T-helper 2 cell treated with Interferon-gamma antibody and Interleukin-4, amounts not matched to agents 5 μg/mL and 100 μg/mL, for 36 hours (primary cell): ENCODE measurements at places on chromosomes 3 and 15.

GRCh38 chr15:74173380-74174218 is at the start of gene ISLR:
Gene ISLR, plus strand, starts transcription at chr15:74173710. Its CDS starts 1,149 bp downstream, at chr15:74174859.
- H3K4me1 ChIP-seq: no peaks in the 10 kb centered on the region
- no peaks in the 10 kb centered on the region for H3K36me3 ChIP-seq
- H3K27me3 ChIP-seq: peaks cover 2% of the 10 kb centered on the region
- H3K27ac ChIP-seq: no peak within 1 kb of the TSS
- H3K4me3 ChIP-seq: no peak within 1 kb of the TSS

GRCh38 chr3:107446706-107447105 is 69.5 kb downstream of the CCDC54 start:
- no peak for DNase-seq
- H3K27ac ChIP-seq: no peak overlapping the region
- no peaks in the 10 kb centered on the region for H3K4me1 ChIP-seq
- H3K36me3 ChIP-seq: no peaks in the 10 kb centered on the region
- no peak overlapping the region for H3K4me3 ChIP-seq

DNA sequence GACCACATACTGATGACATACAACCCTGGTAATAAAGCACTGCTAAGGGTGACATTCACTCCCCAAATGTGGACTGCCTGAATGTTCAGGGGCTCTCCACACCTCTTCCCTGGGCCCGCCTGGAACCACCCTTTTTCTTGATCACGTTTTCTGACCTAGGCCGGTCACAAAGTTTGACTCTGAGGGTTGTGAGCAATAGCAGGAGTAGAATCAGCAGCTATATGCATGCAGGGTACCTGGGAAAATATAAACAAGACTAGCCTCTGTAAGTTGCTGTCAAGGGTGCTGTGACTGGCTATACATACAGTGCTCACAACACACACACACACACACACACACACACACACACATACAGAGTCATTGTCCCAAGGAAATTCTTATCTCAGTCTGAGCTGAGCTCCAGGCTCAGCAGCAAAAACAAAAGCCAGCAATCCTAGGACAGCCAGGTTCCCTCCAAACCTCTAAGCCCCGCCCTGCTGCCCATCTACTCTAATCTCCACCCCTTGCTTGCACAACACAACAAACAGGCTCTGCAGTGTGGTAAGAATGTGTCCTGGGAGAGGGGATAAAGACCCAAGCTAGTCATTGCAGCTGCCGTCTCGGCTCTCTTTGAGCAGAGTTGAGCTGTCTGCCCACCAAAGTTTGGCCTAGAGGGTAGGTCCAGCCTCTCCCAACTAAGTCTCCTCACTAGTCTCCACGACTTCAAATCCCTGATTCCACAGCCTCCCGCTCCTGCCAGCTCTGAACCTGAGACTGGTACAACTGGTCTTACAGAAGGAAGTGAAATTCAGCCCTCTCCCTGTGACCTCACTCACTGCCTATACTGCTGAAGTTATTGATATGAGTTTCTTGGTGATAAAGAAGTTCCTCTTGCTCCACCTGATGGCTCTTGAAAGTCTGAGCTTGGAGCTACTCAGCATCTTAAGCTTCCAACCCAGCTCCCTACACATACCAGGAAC is 2.2 kb downstream of the BMF start:
- H3K36me3 ChIP-seq: peaks cover 5% of the 10 kb centered on the region
- H3K4me3 ChIP-seq: peak overlapping the region; percentile 70
- H3K27ac ChIP-seq: peak overlapping the region; percentile 88
- H3K4me1 ChIP-seq: peaks cover 58% of the 10 kb centered on the region

DNA sequence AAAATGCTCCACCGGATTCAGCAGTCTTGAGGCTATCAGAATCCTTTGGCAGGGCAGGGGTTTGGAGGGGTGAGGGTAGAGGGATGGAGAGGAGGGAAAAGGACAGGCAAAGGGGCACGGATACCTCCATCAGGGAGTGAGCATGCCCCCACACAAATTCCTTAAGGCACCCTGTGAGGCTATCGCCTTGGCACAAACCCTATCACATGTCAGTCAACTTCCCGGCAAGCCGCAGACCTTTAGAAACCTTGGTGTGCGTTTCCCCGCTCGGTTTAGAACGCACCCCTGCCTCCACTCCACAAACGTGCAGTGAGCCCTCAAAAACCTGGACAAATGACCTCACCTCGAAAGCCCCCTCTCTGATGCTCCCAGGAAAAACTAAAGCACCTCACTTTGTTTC is 422 bp upstream of the SETMAR start:
- peaks cover 20% of the 10 kb centered on the region for H3K4me1 ChIP-seq
- H3K27ac ChIP-seq: peak overlapping the region; percentile 96
- DNase-seq: no peak
- peak overlapping the region; percentile 95 for H3K4me3 ChIP-seq

DNA sequence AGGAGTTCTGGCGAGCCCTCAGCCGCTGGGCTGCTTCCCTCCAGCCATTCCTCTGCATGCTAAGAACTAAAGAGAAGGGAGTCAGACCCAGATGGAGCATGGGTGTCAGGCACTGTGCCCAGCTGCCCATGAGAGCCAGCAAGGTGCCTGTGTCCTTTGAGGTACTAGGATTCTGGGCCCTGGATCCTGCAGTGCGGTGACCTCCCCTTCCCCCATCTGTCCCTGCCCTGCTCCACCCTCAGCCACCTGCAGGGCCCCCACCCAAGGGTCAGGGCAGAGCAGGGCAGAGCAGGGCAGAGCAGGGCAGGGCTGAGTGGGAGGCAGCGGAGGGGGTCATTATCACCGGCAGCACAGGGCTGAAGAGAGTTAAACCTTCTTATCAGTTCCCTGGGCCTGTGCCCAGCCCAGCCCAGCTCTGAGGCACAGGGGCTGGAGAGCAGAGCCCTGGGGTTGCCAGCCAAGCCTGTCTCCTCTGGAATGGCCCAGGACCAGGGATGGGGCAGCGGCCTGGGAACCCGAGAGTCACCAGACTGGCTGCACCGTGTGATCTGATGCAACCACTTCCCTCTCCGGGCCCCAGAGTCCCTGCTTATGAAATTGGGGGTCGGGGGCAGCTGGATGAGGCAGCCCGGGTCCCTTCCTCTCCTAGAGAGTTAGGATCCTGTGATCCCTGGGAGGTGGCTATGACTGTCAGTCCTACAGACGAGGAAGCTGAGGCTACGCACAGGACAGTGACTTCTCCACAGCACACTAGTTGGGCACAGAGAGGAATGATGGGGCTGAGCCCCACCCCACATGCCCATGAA is 17.3 kb downstream of the ZDHHC19 start:
- no peak for DNase-seq
- H3K4me3 ChIP-seq: no peak overlapping the region
- no peaks in the 10 kb centered on the region for H3K36me3 ChIP-seq
- H3K4me1 ChIP-seq: peaks cover 28% of the 10 kb centered on the region
- H3K27me3 ChIP-seq: no peaks in the 10 kb centered on the region
- peak overlapping the region; percentile 94 for H3K27ac ChIP-seq

DNA sequence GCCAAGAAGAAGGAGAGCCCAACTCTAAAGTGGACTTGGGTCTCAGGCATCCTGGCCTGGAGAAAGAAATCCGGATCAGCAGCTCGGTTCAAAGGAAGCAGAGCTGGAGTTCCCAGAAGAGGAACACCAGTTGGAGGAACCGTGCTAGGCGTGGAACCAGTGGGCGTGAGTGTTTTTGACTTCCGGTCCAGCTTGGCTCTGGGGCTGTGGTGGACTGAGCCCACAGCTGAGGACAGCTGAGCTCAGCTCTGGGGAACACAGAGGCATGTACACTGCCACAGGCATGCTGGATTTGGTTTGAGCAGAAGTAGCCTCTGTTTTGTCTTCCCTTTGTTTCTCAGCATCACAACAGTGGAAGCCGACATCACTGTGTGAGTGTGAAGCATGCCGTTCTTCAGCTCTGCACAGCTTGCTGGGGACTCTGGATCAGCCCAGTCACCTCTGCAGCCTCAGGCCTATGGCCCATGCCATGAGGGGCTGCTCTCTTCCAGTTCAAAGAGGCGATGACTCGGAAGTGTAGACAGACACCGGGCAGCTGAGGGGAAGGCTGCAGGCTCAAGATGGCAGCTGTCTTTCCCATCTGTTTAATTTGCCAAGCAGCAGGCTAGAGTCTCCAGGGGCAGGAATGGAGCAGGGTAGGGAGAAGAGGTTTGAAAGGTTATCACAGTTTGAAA is 185.8 kb upstream of the UBE3A start:
- H3K4me3 ChIP-seq: no peak overlapping the region
- H3K4me1 ChIP-seq: no peaks in the 10 kb centered on the region
- no peak overlapping the region for H3K27ac ChIP-seq
- H3K27me3 ChIP-seq: no peaks in the 10 kb centered on the region
- no peak for DNase-seq

DNA sequence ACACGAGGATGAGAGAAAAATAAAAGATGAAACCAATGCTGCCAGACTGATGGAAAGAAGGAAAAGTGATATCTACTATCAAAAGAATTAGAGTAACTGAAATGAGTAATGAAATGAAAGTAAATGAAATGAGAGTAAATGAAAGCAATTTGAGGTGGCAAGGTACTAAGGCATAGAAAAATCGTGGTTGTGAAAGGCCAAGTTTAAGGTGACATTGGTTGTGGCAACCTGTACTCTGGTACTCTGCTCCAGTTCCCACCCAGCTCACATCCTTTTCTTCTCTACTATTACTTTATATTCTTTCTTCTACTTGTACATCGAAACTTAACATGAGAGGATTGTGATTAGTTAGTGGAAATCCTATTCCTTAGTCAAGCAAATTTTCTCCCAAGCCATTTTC is 10.1 kb downstream of the RFX7 start:
- no peak overlapping the region for H3K4me3 ChIP-seq
- peaks cover 94% of the 10 kb centered on the region for H3K36me3 ChIP-seq
- H3K27ac ChIP-seq: no peak overlapping the region
- no peak for DNase-seq
- H3K27me3 ChIP-seq: no peaks in the 10 kb centered on the region
- H3K4me1 ChIP-seq: peaks cover 19% of the 10 kb centered on the region

DNA sequence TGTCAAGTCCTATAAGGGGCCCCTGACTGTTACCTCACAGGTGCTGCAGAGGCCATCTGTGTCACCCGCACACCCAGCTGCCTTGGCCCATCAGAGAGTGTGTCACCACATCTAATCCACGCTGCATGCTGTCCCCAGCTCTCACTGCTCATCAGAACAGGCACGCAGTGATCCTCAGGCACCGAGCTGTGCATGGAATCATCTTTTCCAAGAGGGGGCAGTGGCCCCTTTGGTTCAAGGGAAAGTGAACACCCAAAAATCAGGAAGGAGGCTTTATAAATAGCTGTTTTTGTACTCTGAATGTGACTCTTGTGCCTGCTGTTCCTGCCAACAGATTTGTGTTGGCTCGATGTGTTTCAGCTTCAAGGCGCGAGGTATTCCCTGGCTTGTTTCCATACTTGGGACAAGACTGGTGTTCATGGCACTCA is 110.3 kb upstream of the ETV5 start:
- no peaks in the 10 kb centered on the region for H3K36me3 ChIP-seq
- H3K27me3 ChIP-seq: peaks cover 47% of the 10 kb centered on the region

GRCh38 chr3:134880431-134880830 is 85.4 kb downstream of the EPHB1 start:
- no peak overlapping the region for H3K4me3 ChIP-seq
- no peak for DNase-seq
- H3K27ac ChIP-seq: no peak overlapping the region
- H3K36me3 ChIP-seq: no peaks in the 10 kb centered on the region
- H3K27me3 ChIP-seq: no peaks in the 10 kb centered on the region

DNA sequence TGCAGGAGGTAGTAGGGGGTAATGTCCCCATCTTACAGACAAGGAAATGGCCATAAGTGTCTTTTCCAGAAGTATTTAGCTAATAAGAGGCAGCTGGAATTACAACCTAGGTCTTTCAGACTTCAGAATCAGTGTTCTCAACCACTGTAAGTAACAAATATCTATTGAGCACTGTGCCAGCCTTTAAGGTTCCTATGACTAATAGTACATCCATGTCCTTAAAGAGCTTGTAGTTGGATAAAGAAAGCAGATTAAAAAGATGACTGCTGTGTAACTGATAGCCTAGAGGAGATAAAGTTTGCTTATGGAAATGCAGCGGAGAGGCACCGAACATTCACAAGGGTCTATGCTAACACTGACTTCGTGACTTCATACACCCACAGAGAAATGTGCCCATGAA is 136.0 kb downstream of the KCNMB2 start:
- no peaks in the 10 kb centered on the region for H3K27me3 ChIP-seq
- no peaks in the 10 kb centered on the region for H3K36me3 ChIP-seq
- DNase-seq: no peak
- H3K27ac ChIP-seq: no peak overlapping the region
- peaks cover 3% of the 10 kb centered on the region for H3K4me1 ChIP-seq
- no peak overlapping the region for H3K4me3 ChIP-seq

DNA sequence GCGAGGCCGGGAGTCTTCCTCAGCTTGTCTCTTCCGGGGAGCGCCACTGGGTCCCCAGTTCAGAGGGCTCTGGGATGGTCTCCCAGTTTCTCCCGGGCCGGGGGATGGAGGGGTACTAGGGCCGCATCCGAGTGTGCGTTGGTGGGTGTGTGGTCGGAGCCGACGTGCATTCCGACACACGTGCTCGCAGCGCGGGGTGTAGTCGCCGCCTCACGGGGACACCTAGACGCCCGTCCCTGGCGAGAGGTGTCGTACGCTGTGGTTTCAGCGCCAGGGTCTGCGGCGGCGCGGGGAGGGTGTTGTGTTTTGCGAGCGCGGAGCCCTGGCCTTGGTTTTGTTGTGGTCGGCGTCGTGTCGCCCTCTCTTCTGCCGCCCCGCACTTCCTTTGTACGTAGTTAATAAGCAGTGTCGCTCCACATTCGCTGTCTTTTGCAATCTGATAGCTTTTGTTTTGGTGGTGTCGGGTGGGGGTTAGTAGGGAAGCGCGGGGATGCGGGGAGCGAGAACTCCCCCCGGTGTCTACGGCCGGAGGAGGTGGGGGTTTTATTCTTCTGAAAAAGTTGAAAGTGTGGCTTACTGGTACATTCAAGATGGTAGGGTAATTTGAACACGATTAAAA is 2.2 kb downstream of the IGF1R start:
- H3K36me3 ChIP-seq: no peaks in the 10 kb centered on the region
- peaks cover 48% of the 10 kb centered on the region for H3K27me3 ChIP-seq
- peaks cover 38% of the 10 kb centered on the region for H3K4me1 ChIP-seq

- peak overlapping the region; percentile 96 for H3K4me3 ChIP-seq
- peaks cover 18% of the 10 kb centered on the region for H3K4me1 ChIP-seq
- no peak for DNase-seq
- H3K27ac ChIP-seq: peak overlapping the region; percentile 89
- peaks cover 2% of the 10 kb centered on the region for H3K27me3 ChIP-seq
These were observed 778 bp downstream of the MTMR10 start for GRCh38 chr15:30990446-30991254.

DNA sequence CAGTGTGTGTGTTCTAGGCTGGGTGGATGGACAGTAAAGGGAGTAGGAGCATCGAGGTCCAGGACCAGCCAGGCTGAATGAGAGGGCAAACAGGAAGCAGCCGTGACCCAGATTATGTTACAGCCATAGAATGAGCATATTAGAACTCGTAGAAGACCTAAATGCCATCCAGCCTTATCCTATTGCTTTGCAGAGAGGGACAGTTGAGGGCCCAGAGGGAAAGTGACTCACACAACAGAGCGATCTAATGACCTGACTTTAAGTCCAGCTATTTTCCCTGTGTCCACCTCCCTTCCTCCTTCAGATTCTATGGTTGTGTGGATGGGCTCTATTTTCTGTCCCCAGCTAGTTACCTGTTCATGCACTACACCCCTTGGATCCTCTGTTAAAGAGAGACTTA is 634.1 kb upstream of the TBL1XR1 start:
- DNase-seq: no peak
- H3K27me3 ChIP-seq: no peaks in the 10 kb centered on the region
- no peaks in the 10 kb centered on the region for H3K36me3 ChIP-seq
- no peak overlapping the region for H3K27ac ChIP-seq

GRCh38 chr15:49669288-49669687 is 48.4 kb downstream of the DTWD1 start:
- no peaks in the 10 kb centered on the region for H3K36me3 ChIP-seq
- H3K4me1 ChIP-seq: no peaks in the 10 kb centered on the region
- peaks cover 6% of the 10 kb centered on the region for H3K27me3 ChIP-seq
- H3K4me3 ChIP-seq: no peak overlapping the region
- no peak overlapping the region for H3K27ac ChIP-seq
